Hematopoietic multipotent progenitor cell treated with erythropoietin and hydrocortisone succinate and interleukin-3 and kit ligand, for 15 days (in vitro differentiated cells): ENCODE measurements at places on chromosomes 6 and 20.

- DNase-seq = no peak
Observed at GRCh38 chr6:63677282-63677681, 41.7 kb downstream of the PHF3 start.

DNA sequence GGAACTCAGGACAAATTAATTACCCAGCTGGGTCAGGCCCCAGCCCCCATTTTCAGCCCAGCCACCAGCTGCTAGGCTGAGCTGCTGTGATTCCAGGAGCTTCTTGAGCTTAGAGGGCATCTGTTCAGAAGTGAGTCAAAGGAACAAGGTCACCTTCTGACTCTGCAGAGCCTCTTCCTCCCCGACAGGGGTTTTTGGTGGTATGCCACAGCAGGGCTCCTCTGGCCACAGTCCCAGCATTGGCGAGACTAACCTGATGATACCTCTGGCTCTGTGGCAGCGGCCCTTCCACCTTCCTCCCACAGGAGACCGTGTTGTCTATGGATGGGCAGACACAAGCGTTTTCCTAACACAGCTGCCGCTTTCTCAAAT lies 39.7 kb downstream of the ZC3H12D start:
- DNase-seq = no peak

DNA sequence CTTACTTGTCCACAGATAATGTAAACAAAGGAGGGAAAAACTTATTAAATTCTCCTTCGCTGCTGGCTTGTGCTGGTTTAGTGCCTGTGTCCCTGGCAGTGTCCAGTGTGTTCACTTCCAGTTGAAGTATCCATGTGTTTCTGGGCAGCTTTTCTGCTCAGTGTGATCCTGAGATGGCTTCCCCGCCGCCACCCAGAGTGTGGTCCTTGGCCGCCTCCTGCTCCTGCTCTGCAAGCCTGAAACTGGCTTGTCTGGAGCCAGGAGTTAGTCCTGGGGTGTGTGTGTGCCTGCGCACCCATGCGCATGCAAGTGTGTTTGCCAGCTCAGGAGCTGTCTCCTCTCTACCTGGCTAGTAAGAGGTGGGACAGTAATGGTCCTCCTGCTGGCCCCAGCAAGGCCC lies 7.2 kb downstream of the BTBD3 start:
- no peak for DNase-seq

- no peak for DNase-seq
Observed at GRCh38 chr6:11389977-11390376, 147.6 kb upstream of the TMEM170B start.
